Epithelial cell of esophagus (primary cell): ENCODE measurements at places on chromosomes 11 and 22.

DNA sequence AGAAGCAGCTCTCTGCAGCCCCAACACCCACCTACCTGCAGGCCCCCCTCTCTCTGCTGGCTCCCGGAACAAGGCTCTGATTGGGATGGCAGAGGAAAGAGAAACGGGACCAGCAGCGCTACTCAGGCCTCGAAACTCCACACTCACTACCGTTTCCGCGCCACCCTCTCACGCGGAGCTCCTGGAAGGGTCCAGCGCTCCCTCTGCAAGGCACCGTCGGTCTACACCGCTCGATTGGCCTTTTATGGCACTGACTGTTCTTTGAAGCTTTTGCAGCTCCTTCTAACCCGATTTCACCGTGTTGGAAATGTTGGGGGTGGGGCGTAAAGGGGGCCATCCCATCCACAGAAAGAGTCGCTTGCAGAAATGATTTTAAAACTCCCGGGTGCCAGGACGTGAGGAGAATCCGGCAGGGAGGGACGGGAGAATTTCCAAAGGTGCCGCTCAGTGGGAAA lies 323 bp upstream of the PANX1 start:
- peak; percentile 33 for DNase-seq

DNA sequence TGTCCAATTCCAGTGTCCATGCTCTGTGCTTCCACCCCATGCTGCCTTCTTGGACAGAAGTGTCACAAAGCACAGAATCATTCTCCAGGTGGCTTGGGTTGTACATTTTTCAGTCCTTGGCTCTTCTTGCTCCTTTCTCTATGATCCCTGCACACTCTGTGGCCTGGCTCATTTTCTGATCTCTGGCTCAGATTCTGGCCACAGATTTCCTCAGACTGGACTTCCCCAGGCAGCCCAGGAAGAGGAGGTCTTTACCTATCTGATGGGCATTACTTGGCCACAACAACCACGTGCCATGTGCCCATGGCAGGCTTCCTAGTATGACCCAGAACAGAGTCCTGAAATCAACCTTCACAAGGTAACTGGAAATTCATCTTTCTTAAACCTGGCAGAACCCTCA lies 27.2 kb downstream of the SYTL2 start:
- DNase-seq, result no peak

DNA sequence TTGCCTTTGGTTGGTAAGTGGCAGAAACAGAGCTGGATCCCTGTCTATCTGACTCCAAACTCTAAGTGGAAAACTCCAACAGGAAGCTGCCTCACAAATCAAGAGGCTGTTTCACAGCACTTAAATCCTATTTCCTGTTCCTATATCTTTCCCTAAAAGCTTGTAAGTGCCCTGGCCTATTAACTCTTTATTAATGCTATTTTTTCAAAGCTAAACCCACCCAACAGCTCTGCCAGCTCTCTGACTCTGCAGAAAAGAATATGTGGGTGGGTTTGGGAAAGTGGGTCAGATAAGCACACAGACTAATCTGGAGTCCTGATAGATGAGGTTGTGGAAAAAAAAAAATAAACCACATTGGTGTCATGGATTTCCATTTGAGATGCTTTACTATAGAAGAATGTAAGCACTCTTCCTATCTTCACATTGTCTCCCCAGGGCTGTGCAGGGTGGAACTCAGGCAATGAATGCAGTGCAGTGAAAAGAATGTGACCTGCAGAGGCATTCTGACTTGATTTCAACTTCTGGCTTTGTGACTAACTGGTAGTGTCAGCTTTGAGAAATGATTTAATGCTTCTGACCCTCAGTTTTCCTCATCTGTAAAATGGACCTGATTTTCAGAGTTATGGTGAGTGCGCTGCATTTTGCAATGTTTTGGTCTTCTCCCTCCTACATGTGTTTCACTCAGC lies 125.6 kb downstream of the AASDHPPT start:
- DNase-seq, result no peak

DNA sequence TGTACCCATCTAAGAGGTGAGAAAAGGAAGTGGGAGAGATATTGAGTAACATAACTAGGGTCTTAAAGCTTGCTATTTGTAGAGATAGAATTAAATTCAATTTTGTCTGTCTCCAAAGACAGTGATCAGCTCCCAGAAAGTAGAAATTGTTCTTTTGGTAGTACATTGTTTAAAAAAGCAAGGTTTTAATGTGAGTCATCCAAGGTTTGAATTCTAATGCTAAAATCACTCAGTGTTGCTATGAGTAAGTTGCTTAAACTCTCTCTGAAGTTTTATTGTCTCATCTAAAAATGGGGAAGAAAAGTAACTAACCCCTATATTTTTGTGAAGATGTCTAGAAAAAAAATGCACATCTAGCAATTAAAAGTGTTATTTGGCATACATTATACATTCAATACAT lies 1004.5 kb upstream of the CCDC90B start:
- no peak for DNase-seq

DNA sequence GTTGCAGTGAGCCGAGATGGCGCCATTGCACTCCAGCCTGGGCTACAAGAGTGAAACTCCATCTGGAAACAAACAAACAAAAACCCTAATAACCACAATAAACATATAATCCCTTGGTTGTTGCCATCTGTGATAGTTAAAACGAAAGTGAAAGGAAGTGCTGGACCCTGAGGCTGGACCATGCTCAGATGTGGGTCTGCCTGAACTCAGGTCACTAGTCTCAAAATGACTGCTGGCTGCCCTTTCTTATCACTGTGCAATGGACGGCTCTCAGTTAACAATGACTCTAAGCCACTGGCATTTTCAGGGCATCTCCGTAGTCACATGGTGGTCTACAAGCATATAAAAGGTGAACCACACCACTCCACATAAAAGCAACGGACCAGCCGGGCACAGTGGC lies 48.2 kb upstream of the FTH1 start:
- no peak for DNase-seq

DNA sequence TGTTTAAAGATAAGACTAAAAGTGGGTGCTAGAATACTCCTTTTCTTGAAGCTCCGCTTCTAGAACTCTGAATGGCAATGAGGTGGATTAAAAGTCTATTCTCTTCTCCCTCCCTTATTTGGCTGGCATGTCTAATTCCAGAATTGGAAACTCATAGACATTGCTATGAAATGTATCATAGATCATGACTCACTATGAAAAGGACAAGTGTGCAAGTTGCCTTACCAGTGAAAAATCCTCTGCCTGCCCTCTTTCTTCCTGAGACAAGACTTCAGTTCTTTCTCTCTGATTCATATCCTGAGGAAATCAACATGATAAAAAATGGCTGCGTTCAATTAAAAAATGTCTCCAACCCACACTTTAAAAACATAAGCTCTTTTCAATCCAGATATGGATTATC lies 73.2 kb upstream of the BLID start:
- peak; percentile 93 for DNase-seq

DNA sequence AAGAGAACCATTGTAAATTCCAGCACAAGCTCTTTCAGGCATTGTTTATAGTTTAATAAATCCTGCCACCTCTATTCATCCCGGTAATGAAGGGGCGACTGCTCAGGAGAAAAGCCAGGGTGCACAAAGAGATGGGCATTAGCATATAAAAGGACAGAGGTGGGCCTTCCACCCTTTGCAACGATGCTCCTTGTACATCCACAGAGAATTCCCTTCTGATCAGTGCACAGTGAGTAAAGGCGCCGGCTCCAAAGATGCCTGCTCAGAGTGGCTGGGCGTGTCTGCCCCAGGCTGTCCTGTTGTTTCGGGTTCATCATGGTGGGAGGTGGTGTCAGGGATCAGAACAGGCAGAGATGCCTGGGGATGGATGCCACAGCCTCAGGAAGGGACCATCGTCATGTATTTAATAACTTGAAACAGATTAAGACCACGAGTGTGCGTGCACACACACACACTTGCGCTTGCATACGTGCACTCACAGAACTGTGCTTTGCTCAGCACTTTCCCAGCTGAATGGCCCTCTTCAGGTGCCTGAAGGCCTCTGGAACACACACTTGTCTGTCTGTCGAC lies 305.0 kb downstream of the TBC1D22A start:
- no peak for DNase-seq

DNA sequence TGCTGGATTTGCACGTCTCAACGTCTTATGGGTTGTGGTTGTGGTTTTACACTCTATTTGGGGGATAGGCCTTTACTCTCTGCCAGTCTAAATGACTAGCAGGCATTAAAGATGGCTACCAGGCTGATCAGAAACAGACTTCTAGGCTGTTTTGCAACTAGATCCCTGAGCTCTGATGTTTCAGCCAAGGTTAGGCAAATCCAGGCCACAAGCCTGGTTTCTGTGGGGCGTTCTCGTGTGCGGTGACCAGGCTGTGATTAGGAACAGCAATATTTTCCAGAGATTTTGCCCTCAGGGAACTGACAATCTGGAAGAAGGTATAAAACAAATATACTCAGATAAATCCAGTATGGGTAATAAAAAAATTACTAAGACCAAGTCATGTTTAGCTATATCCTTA lies 502.4 kb downstream of the INSC start:
- no peak for DNase-seq

DNA sequence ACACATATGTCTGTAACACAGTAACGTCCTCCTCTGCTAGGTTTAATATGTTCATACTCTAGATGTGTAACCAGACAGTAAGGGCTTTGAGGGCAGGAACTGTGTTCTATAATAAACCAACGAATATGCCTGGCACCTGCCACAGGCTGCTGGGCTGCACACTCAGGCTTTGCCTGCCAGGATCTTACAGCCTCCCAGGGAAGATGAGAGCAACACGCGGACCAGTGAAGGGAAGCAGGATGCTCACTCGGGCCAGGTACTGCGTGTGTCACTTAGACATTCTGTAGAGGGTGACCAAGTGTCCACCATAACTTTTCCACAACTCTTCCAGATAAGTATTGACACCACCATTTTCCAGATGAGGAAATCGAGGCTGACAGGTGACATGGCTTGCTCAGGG lies 21.7 kb upstream of the BAIAP2L2 start:
- DNase-seq, result no peak

DNA sequence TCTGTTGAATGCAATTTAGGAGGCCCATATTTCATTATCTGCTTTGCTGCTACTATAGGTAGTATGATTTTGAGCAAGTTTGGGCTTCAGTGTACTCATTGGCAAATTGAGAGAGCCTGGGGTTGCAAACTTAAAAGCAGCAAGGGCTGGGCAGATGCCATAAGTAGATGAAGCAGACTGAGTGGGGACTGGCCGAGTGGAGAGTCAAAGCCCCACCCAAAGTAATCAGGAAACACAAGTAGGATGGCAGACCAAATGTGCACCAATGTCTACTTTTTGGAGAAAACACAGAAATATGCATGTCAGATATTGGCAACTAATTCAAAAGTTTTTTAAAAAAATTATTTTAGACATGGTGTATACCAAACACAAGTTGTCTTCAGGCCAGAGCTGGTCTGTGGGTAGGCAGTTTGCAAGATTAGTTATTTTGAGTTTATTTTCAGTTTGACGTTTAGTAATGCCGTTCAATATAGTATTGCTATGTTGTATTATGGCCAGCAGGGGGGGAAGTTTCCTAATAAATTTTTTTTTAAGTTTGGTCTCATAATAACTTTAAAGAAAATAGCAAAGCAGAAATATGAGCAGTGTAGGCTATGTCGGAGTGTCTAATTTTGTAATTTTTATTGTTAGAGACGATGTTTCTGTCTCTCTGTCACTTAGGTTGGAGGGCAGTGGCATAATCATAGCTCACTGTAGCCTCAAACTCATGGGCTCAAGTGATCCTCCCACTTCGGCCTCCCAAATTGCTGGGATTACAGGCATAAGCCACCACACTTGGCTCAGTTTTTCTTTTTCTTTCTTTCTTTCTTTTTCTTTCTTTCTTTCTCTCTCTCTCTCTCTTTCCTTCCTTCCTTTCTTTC lies 105.1 kb downstream of the HIPK3 start:
- peak; percentile 51 for DNase-seq

GRCh38 chr11:43376594-43376993 lies 17.9 kb downstream of the TTC17 start:
- DNase-seq, result peak; percentile 96

DNA sequence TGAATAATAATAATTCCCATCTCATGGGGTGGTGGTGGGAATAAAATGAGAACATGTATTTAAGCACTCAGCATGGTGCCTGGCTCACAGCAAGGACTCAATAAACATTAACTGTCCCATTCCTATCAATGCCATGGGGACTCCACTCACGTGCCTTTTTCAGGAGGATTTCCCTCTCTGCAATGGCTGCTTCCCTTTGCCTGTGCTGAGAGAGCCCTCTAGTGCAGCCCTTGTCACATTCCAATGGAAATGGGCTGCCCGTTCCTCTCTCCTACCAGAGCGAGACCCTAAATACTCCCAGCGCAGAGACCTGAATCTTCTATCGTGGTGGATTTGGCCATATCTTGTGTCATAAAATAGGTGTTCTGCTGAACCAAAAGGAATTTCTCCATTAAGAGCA lies 621.5 kb upstream of the B3GAT1 start:
- no peak for DNase-seq

GRCh38 chr11:72036687-72037086 lies 38.0 kb downstream of the IL18BP start:
- no peak for DNase-seq

- DNase-seq, result no peak
Measured at GRCh38 chr11:60953781-60954180, 1.8 kb upstream of the SLC15A3 start.

DNA sequence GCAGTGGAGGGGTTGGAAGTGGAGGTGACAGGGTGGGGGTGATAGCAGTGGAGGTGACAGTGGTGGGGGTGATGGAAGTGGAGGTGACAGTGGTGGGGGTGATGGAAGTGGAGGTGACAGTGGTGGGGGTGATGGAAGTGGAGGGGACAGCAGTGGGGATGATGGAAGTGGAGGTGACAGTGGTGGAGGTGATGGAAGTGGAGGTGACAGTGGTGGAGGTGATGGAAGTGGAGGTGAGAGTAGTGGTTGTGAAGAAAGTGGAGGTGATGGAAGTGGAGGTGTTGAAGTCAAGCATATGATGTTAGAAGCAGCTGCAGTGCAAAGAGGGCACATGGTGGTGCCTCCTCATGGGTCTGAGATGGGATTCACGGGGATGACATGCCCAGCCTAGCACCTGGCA lies 141.5 kb downstream of the CACNA1I start:
- no peak for DNase-seq

- peak; percentile 27 for DNase-seq
Measured at GRCh38 chr11:95229993-95230809, 801 bp downstream of the SESN3 start.

DNA sequence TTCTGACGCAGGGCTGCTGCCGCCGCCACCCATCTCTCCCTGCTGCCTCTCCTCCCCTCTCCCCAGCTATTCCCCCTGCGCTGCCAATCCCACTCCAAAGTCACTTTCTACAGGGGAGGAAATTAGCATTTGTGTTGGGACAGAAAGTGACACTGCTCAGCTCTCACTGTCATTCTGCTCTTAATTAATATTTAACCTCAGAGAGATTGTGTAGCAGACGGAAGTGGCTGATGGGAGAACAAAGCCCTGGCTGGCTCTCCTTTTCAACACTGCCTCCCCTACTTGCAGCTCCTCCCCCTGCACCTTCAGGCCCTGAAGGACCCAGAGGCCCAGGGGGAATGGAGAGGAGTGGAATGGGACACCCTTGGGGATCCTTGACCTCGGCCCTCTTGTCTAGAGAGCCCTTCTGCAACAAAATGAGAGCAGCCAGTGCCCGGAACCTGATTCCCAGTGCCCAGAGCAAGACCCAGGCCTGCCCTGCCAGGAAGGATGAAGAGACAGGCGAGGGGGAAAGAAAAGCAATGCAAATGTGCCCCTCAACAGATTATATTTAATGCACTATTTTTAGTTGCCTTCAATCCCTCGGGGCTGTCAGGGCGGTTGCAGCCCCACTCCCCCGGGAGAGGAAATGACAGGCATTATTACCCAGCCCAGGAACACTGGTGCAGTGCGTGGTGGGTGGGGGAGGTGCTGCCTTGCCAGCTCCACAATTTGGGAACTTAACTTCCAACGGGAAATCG lies 14.6 kb upstream of the NRGN start:
- no peak for DNase-seq
